Stimulated activated CD4-positive, alpha-beta T cell treated with anti-CD3 and anti-CD28 coated beads, Interleukin-12 subunit alpha, Interleukin-12 subunit beta, amount 100 ng/mL, for 4 hours (primary cell): ENCODE measurements at places on chromosomes 7 and 10.
A peak's percentile ranks its signal among the peaks of the same experiment; 100 is the strongest.

DNA sequence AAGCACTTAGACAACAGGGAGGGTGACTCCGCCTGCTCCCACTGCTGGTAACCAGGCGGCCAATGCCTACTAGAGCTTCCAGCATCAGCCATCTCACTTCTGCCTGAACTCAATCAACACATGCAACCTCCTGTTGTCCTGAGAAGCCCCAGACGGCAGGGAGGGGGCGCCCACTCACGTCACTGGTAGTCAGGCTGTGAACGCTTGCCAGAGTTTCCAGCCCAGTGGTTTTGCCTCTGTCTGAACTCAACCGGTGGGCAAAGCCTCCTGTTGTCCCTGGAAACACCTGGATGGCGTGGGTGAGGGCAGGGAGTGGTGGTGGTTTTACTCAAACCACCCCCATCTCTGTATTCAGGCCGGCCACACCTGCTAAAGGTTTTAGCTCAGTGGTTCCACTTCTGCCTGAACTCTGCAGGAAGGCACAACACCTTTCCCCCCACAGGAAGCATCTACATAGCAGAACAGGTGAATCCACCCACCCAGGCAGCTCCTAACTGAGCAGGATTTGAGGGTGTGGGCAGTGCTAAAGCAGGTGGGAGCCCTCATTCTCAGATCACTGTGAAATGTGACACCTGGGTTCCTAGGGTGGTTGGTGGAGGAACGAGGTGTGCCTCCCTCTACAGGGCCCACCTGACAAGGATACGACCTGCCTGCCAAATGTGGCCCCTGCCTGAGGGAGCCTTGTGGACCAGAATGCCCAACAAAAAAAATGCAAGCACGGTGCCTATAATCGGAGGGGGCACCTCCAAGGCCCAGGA, 563.0 kb upstream of the SEMA3D start:
- DNase-seq: no peak

GRCh38 chr10:94402204-94402842, at the start of gene TBC1D12:
Gene TBC1D12 (plus strand): TSS chr10:94402541. CDS start chr10:94402614, 73 bp downstream.
- DNase-seq: peak; percentile 28

GRCh38 chr10:114681542-114681941, 23.5 kb upstream of the ABLIM1 start:
- DNase-seq: no peak

- no peak for DNase-seq
These were observed 142.4 kb downstream of the EGFR start for GRCh38 chr7:55161154-55161687.

- no peak for DNase-seq
These were observed 173.6 kb upstream of the CXCL12 start for GRCh38 chr10:44558521-44558920.

DNA sequence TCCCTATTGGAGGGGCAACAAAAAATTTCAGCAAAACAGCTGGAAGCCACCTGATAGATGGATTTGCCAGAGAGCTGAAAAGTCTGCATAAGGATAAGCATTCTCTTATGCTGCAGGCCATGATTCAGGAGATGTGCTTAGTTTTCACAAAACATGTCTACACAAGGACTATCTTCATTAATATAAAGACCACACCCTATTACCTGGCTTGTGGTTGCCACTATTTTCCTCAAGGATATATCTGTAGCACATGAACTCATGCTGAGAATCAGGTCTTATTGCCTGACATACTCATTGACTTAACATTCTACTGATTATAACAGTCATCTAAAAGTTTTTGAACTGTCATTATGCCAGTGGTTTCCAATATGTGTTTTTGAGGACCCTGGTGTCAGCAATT, 7.1 kb upstream of the COL17A1 start:
- no peak for DNase-seq

DNA sequence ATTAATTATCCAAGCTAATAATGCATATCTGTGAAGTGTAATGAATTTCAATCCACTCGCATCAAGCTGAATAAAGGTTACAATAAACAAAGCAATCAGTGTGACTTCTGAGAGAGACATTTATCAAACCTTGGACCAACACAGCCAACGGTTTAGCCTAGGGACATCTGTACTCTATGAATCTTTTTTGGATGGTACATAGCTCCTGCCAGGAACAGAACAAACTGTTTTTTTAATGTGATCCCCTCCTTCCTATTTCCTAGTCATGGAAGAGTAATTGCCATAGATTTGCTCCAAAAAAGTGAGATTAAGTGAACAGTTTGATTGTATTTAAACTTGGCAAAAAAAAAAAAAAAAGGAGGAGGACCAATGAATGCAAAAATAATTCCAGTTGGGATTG, 11.2 kb upstream of the NRCAM start:
- DNase-seq: no peak

- DNase-seq: no peak
These were observed 58.8 kb upstream of the GAD2 start for GRCh38 chr10:26157734-26158133.

- DNase-seq: no peak
These were observed 155.0 kb downstream of the BMPER start for GRCh38 chr7:34060196-34060947.

DNA sequence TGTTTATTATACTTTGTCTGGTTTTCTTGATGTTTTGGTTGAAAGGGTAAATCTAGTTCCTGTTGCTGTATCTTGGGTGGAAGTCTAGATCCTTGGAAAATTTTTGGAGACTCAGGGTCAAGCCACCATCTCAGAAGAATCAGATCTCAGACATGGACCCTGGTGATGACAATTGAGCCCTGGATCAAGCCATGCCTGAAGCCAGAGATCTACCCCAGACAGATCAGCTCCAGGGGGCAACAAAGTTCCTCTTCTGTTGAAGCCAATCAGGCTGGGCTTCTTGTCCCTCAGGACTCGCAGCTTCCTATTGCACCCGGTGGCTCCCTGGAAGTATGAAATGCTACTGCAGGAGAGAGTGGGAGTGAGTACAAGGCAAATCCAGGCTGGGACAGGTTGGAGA, 106.9 kb downstream of the UNCX start:
- DNase-seq: no peak

DNA sequence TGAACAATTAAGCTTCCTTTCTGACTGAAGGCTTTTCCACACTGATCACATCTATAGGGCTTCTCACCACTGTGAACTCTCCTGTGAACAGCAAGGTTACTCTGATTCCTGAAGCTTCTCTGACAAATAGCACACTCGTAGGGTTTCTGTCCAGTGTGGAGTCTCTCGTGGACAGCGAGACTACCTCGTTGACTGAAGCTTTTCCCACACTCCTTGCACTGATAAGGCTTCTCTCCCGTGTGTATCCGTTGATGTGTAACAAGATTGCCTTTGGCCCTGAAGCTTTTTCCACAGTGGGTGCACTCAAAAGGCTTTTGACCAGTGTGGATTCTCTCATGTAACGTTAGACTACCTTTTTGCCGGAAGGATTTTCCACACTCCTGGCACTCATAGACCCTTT, 4.4 kb downstream of the ZNF32 start:
- DNase-seq: no peak

DNA sequence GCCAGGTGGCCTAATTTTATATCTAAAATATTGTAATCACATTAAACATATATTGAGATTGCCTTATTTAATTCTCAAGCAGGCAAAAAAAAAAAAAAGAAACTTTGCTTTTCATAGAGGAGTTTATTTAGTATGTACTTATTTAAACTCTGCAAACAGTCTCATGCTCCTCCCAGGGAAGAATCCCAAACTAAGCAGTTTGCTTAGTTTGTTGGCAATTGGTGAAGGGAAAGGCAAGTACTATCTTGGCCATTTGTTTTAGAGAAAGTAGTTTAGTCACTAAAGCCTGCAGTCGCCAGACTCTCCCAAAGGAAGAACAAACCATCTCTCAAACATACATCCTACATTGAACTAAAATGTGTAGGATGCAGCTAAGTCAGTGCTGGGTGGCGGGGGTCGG, 226.8 kb downstream of the CDC14C start:
- DNase-seq: no peak

DNA sequence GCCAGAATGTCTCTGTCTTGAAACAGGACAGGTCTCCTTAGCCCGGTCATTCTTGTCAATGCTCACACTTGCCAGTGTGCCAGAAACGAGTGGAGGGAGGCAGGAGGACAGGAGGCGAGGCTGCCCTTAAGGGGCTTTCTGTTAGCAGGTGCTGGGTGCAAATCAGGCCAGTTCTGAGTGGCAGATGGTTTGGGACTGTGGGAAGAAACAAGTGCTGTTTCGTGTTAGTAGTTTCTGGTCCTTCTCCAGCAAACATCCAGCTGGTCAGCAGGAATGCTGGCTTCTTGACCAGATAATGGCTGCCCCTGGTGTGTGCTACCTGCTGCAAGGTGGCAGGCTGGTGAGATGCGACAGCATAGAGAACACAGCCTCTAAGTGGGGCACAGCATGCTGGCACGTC, 8.2 kb upstream of the NDUFB2 start:
- no peak for DNase-seq

DNA sequence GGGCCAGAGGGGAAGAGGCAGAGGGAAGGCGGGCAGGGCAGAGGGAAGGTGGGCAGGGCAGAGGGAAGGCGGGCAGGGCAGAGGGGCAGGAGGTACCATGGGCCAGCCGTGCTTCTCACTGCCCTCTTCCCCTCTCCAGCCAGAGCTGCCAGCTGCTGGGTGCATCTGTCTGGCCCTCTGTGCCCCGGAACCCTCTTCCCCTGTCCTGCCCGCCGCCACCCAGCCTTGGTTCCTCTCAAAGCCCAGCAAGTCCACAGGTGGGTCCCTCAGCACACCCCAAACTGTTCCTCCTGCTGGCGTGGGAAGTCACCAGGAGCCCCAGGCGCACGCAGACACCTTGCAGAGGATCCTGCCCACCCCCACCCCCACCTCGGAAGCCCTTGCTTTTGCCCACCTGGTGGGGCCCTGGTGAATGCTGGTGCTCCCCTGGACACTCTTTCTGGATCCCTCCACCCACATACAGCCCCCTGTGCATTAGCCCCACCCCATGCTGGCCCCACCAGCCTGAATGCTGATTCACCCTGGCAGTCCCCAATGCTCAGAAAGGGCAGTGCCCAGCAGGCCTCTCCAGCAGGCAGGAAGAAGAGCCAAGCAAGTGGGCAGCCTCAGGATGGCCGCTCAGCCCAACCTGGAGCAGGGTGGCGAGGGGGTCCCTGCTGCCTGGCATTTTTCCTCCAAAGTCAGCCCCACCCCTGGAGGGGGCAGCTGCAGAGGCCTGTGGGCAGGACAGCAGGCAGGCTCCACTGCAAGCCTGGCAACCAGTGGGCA, 1.9 kb upstream of the PWWP2B start:
- no peak for DNase-seq
